Peyer's patch (tissue), 4 donors: ENCODE measurements at places on chromosomes 3 and 15.

DNA sequence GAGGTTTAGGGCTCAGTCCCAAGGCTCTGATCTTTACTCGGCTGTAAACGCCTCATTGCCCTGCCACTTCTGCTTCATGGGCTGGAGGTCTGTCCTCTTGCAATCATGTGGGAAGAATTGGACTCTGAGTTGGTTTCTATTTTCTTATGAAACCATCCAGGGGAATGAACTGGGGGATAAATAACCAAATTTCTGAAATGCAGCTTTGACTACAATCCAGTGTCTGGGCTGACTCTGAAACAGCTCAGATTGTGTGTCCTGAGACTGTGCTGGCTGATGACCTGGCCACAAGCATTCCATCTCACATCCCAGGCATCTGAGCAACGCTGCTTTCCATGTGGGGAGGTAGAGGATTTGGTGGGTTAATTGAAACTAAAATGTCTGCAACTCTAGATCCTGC is 71.0 kb upstream of the GALNT15 start:
- DNase-seq: no peak

DNA sequence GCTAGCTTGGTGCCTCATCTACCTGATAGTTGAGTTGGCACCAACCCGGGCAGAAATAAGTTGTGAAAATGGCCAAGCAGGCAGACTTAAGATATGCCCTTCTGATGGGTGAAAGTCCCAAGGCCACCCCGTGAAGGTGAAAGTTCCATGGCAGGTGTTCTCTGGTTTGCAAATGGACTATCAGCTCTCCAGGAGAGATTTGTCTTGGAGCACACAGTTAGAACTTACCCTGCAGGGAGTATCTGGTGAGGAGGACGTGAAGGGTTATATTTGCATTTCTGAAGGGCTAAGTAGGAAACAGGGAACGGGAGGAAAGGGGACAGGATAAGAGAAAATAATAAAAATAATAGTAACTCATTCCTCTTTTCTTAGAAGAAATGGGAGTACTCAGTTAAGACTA is 220.5 kb downstream of the TP63 start:
- DNase-seq: no peak

DNA sequence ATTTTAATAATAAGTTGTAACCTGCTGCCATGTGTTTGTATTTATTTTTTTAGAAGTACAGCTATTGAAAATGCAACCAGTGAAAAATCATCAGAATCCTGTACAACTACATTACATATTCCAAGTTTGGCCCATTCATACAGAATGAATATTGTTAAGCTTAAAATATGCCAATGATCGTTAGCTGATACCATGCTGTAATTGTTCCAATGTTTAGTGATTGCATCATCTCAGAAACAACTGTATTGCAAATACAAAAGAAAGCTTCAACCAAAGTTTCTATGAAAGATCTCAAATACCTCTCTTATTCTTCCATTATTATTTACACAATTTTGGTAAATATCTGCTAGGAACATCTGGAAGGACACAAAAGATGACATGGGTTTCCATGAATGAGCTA is 51.6 kb upstream of the ALCAM start:
- no peak for DNase-seq

- DNase-seq: peak; percentile 65
Observed at GRCh38 chr3:136984837-136985236, 27.1 kb downstream of the IL20RB start.

GRCh38 chr3:167166012-167166411 is 214.1 kb downstream of the ZBBX start:
- no peak for DNase-seq

- no peak for DNase-seq
Observed at GRCh38 chr15:61426466-61426865, 197.4 kb upstream of the RORA start.

DNA sequence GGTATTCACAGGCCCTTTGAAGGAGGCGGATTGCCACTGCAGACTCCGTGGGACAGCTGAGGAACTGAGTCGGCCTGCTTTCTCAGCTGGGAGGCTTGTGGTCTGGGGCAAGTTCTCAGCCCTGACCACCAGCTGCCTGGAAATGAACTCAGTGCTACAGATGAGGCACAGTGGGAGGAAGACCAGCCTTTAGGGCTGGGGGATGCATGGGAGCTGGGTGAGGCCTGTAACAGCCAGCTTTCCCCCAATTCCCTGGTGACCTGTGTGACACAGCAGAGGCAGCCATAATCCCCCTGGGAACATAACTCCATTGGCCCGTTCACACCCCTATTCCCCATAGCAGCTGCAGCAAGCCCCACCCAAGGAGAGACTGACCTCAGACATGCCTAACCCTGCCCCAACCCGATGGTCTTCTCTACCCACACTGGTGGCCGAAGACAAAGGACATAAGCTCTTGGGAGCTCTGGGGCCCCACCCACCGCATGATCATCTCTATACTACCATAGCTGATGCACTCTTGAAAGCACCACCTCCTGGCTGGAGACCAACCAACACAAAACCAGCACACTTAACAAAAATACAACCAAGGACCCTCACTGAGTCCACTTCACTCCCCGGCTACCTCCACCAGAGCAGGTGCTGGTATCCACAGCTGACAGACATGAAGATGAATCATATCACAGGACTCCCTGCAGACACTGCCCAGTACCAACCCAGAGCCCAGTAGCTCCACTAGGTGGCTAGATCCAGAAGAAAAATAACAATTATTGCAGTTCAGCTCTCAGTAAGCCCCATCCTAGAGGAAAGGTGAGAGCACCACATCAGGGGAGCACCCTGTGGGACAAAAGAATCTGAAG is 24.9 kb downstream of the ZMAT3 start:
- no peak for DNase-seq

- DNase-seq: no peak
Observed at GRCh38 chr15:60179786-60180391, 175.8 kb downstream of the FOXB1 start.
